Endothelial cell of umbilical vein (primary cell): ENCODE measurements at places on chromosomes 4 and X. TPM values are rescaled to one million over a fixed set of nuclear protein-coding genes. Genes with fewer than 3 reads are reported as not detected.

LETM1 gene
- 58.3 and 62.5 TPM in 2 replicates for total RNA-seq

PPP1R3F gene
- total RNA-seq, result 2.1 and 2.5 TPM in 2 replicates

HSFX2 gene
- 0.55 TPM in 1 of 2 replicates, not detected in the other for total RNA-seq

EBP gene
- total RNA-seq, result 102 and 114 TPM in 2 replicates

GAB1 gene
- 37.7 and 41.8 TPM in 2 replicates for total RNA-seq

FAM47A gene
- total RNA-seq, result not detected in 2 replicates

ITGB1BP2 gene
- 4.6 and 5.9 TPM in 2 replicates for total RNA-seq

MMAA gene
- total RNA-seq, result 5.1 and 5.6 TPM in 2 replicates

MMRN1 gene
- total RNA-seq, result 318 and 414 TPM in 2 replicates

GPR82 gene
- total RNA-seq, result not detected in 2 replicates

PNCK gene
- total RNA-seq, result not detected in 2 replicates

MOSPD2 gene
- total RNA-seq, result 13.3 and 14.9 TPM in 2 replicates

EXOC1L gene
- total RNA-seq, result not detected in 2 replicates

EDNRA gene
- total RNA-seq, result not detected in 2 replicates

RPL10 gene
- total RNA-seq, result 2,493 and 2,979 TPM in 2 replicates

THOC2 gene
- 67.8 and 72.9 TPM in 2 replicates for total RNA-seq

SLC6A14 gene
- not detected in 2 replicates for total RNA-seq

CITED1 gene
- 0.83 TPM in 1 of 2 replicates, not detected in the other for total RNA-seq

FGFRL1 gene
- 33.3 and 34.8 TPM in 2 replicates for total RNA-seq

TACR3 gene
- total RNA-seq, result not detected in 2 replicates

CDKN2AIP gene
- 10.4 and 12.8 TPM in 2 replicates for total RNA-seq

SCML2 gene
- total RNA-seq, result 0.69 and 2.7 TPM in 2 replicates

MAGEE1 gene
- 0.74 and 0.95 TPM in 2 replicates for total RNA-seq

GPRASP1 gene
- 2.1 and 2.4 TPM in 2 replicates for total RNA-seq

PAGE2 gene
- not detected in 2 replicates for total RNA-seq

AADAT gene
- total RNA-seq, result 2.5 and 3.1 TPM in 2 replicates

PAGE5 gene
- not detected in 2 replicates for total RNA-seq

NMU gene
- total RNA-seq, result 3.7 TPM in 1 of 2 replicates, not detected in the other

TMSB15C gene
- total RNA-seq, result 6.9 and 7.0 TPM in 2 replicates

G6PD gene
- 159 and 161 TPM in 2 replicates for total RNA-seq

F8 gene
- total RNA-seq, result 0.67 and 1.1 TPM in 2 replicates

GCNA gene
- total RNA-seq, result 2.3 and 4.0 TPM in 2 replicates

CXCL8 gene
- total RNA-seq, result 5.2 and 12.6 TPM in 2 replicates

SLC6A8 gene
- 23.6 and 28.8 TPM in 2 replicates for total RNA-seq

SSX2B gene
- not detected in 2 replicates for total RNA-seq

STS gene
- total RNA-seq, result 3.6 and 4.9 TPM in 2 replicates

KLB gene
- not detected in 2 replicates for total RNA-seq

CT45A3 gene
- total RNA-seq, result not detected in 2 replicates

FOXR2 gene
- not detected in 2 replicates for total RNA-seq

EMCN gene
- 76.2 and 97.3 TPM in 2 replicates for total RNA-seq

RS1 gene
- total RNA-seq, result not detected in 2 replicates

ZNF711 gene
- 5.0 and 5.2 TPM in 2 replicates for total RNA-seq

GYPE gene
- not detected in 2 replicates for total RNA-seq

NOX1 gene
- not detected in 2 replicates for total RNA-seq

AR gene
- 10.9 and 16.0 TPM in 2 replicates for total RNA-seq

UGT2B10 gene
- total RNA-seq, result not detected in 2 replicates

RPGR gene
- 21.1 and 24.0 TPM in 2 replicates for total RNA-seq

PLXNA3 gene
- 58.3 and 58.6 TPM in 2 replicates for total RNA-seq

LRRC66 gene
- total RNA-seq, result 0.27 and 0.51 TPM in 2 replicates

ENPEP gene
- not detected in 2 replicates for total RNA-seq

F8A3 gene
- total RNA-seq, result 9.7 TPM in 1 of 2 replicates, not detected in the other

SYN1 gene
- not detected in 2 replicates for total RNA-seq

TNMD gene
- not detected in 2 replicates for total RNA-seq

CT45A5 gene
- not detected in 2 replicates for total RNA-seq

HSFX4 gene
- total RNA-seq, result not detected in 2 replicates

AKAP4 gene
- not detected in 2 replicates for total RNA-seq

COX7B2 gene
- total RNA-seq, result not detected in 2 replicates

NWD2 gene
- total RNA-seq, result not detected in 2 replicates
